WERI-Rb-1 (cell line): ENCODE measurements at places on chromosomes 1 and 21.

GRCh38 chr1:231885209-231885854, 258.7 kb downstream of the DISC1 start:
- DNase-seq, result peak; percentile 48

- DNase-seq, result no peak
Observed at GRCh38 chr1:234213658-234214128, 159.6 kb upstream of the COA6 start.

DNA sequence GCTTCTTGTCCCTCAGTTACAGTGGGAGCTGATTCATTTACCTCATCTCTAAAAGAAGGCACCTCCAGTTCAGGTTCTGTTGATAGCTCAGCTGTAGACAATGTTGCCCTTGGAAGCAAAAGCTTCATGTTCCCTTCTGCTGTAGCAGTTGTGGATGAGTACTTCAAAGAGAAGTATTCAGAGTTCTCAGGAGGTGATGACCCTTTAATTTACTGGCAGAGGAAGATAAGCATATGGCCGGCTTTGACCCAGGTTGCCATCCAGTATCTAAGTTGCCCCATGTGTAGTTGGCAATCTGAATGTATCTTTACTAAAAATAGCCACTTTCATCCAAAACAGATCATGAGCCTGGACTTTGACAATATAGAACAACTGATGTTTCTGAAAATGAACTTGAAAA, 4.5 kb downstream of the ZBED6 start:
- DNase-seq, result no peak

GRCh38 chr1:72432645-72433267, 150.4 kb upstream of the NEGR1 start:
- no peak for DNase-seq

DNA sequence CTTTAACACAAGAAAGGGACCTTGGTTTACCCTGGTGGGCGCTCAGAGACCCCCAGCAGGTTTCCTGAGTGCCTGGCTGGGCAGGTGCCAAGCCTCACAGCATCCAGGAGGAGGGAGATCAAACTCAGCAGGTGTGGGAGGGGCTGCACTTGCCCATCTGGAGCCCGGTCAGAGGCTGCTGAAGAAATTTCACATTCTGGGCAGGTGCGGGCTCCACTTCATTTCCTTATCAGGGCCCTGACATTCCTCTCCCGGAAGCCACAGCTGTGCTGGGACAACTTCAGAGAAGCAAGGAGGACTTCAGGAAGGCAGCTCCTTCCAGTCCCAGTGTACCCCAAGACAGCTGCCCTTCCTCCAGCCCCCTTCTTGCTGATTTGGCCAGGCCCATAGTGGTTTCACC, 82.9 kb downstream of the ITPKB start:
- DNase-seq, result no peak

- peak; percentile 95 for DNase-seq
Observed at GRCh38 chr1:207997486-207998268, 86.8 kb upstream of the CD34 start.

DNA sequence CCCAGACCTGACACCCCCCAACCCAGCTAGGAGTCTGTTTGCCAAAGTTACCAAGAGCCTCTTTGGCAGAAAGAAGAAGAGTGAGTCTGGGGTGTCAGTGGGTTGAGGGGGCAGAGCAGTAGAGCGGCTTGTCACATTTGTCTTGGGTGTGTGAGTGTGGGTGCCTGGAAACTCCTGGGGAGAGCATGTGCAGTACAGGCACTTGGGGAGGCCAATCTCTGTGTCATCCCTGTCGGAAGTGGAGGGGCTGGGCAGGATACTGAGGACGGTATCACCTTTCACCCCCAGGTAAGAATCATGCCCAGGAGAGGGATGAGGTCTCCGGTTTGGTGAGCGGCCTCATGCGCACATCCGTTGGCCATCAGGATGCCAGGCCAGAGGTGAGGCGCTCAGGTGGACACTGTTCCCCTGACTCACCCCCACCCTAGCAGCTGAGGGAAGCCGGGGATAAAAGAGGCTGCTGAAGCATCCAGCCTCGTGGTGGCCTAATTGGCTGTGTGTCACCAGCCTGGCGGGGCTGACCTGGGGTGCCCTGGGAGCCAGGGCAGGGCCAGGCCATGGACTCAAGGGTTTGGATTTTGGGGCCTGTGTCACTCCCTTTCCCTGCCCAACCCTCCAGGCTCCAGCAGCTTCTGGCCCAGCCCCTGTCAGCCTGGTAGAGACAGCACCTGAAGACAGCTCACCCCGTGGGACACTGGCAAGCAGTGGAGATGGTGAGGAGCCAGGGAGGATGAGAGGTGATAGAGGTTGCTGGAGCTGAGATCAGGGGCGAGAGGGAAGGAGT, 3.3 kb downstream of the PLK3 start:
- no peak for DNase-seq

DNA sequence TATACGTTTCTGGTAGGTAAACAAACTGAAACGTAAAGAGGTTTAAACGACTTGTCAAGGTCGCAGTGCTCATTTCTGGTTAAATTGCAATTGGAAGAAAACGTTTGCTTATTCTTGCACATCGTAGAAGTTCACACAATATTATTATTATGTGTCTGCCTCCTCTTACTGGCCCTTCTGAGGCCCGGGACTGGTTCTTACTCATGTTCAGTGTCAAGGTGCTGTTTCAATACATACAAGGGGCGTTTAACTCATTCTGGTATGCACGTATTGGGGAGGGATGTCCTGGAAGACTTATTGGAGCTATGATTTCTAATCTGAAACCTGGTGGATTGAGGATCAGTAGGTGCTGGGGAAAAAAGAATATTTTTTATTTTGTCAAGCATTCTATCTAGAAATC, 932 bp downstream of the RPF1 start:
- DNase-seq, result no peak

GRCh38 chr1:213474054-213474453, 423.0 kb downstream of the RPS6KC1 start:
- DNase-seq, result no peak

- no peak for DNase-seq
Observed at GRCh38 chr21:14814991-14815390, 249.8 kb downstream of the NRIP1 start.

GRCh38 chr1:23473037-23473800, 10.8 kb downstream of the ASAP3 start:
- DNase-seq, result no peak

- DNase-seq, result peak; percentile 2
Observed at GRCh38 chr1:227891955-227892488, 55.7 kb downstream of the WNT9A start.

- no peak for DNase-seq
Observed at GRCh38 chr1:82491301-82492048, 690.7 kb downstream of the ADGRL2 start.

- no peak for DNase-seq
Observed at GRCh38 chr21:42022906-42023305, 12.7 kb upstream of the ZBTB21 start.

GRCh38 chr1:23902321-23903278, 10.6 kb downstream of the CNR2 start:
- DNase-seq, result no peak

GRCh38 chr1:214793708-214794107, 190.7 kb downstream of the CENPF start:
- DNase-seq, result no peak

DNA sequence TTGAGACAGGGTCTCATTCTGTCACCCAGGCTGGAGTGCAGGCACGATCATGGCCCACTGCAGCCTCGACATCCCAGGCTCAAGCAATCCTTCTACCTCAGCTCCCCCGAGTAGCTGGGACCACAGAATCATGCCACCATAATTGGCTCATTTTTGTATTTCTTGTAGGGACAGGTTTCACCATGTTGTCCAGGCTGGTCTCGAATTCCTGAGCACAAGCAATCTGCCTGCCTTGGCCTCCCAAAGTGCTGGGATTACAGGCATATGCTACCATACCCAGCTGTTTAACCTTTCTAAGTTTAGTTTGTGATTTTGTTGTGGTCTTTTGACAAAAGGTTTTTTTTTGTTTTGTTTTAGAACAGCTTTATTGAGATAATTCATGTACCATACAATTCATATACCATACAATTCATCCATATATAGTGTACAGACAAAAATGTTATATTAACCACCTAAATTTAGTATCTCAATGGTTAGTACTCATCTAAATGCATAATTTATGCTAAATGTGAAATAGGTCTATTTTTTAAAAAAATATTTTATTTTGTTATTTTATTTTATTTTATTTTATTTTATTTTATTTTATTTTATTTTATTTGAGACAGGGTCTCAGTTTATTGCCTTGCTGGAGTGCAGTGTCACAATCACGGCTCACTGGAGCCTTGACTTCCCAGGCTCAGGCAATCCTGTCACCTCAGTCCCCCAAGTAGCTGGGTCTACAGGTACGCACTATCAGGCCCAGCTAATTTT, 8.9 kb downstream of the ZMPSTE24 start:
- DNase-seq, result no peak

- DNase-seq, result peak; percentile 64
Observed at GRCh38 chr1:182601416-182601786, 2.8 kb downstream of the RGS16 start.

GRCh38 chr1:201713086-201713810, 115.7 kb upstream of the IPO9 start:
- no peak for DNase-seq

DNA sequence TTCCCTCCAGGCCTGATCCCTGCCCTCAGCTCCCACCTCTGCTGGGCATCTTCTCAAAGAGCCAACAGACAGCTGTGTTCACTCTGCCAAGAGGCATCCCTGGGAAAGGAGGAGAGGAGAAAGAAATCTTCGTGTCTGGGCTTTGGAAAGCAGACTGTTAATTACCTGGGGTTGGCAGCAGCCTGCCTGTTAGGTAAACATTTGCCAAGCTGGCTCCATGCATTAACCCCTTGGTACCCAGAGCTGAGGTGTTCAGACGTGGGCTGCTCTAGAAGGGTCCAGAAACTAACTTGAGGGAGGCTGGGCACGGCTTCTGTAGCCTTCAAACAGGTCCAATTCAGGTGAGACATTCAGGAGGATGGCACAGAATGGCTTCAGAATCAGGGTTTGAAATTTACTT, 8.7 kb upstream of the EXTL1 start:
- DNase-seq, result no peak

DNA sequence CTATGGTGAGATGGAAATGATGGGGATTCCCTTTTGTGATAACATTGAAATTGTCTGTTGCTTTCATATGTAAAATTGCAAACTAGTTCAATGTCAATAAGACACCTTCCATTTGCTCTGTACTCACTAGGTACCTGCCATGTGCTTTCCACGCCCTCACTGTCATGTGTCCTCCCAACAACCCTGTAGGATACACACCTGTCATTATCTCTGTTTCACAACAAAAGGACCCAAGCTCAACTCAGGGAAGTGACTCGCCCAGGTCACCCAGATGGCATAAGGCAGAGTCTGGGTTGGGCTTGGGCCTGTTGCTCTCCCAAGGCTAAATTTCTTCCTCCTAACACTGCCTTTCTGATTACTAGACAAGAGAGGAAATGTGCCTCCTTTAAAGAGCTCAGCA, 45.3 kb upstream of the MCOLN3 start:
- DNase-seq, result no peak

DNA sequence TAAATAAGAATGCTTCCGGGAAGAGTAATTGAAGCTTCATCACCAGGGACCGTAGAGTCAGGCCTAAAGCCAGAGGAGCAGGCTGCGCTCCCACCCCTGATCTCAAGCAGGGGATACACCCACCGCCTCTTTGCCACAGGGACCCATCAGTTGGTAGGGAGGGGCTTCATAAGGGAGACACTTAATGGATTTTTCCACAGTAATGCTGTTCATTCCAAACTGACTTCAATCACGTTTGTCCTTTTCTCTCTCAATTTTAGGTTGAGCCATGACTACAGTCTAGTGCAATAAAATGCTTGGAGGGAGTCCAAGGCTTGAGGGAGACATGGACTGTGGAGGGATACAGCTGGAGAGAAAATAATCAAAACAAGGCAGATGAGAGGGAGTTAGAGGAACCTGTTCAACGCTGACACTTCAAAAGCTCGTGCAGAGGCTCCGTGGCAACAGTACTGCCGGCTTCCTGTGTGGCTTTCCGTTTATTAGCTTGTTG, 111.5 kb downstream of the SEC16B start:
- DNase-seq, result no peak

GRCh38 chr21:36008505-36008904, 51.8 kb downstream of the SETD4 start:
- no peak for DNase-seq

GRCh38 chr1:101567582-101568189, 330.9 kb downstream of the S1PR1 start:
- peak; percentile 31 for DNase-seq

GRCh38 chr1:91004145-91004544, 17.7 kb downstream of the ZNF644 start:
- DNase-seq, result no peak

DNA sequence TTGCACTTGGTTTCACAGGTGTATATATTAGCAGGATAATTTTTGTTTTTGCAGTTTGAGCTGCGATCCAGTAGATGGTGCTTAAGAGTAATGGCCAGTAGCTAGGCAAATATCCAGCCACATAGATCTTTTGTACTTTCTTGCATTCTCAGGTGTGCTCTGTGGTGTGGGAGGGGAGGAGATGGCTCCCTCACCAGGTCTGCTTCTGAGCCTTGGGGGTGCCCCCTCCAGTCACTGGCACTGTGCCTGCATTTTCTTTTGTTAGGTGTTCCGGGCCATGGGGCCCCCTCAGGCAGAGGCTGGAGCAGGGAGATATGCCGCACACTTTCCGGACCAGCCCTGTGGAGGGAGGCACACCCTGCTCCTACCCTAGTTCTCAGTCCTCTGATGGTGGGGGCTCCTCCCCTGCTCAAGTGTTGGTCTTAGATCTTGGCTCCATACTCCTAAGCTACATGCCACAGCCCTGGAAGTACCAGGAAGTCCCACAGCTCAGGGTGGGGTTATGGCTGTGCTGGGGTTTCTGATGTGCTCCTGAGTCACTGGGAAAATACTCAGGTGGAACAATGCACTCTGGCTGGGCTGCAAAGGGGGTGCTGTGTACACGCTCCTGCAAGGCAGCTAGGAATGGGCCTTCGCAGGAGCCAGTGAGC, 197.6 kb upstream of the DMRTA2 start:
- no peak for DNase-seq

DNA sequence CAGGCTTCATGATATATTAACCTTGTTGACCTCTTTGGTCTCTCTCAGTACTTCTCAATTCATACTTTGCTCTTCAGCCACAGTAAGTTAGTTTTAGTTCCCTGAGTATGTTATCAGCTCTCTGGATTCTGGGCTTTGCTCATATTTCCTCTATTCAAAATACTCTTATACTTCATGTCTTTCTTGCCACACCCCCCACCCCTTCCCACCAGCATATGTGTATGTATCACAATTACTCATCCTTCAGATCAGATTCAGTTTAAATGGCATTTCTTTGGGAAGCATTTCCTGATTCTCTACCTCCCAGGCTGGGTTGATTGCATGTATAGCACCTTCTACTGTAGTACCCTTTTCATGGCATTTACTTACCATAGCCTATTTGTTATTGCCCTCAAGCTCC, 28.3 kb downstream of the SLC30A7 start:
- DNase-seq, result no peak

- no peak for DNase-seq
Observed at GRCh38 chr1:119861547-119861946, 34.8 kb downstream of the ADAM30 start.

GRCh38 chr1:45490121-45490625, 790 bp downstream of the TESK2 start:
- no peak for DNase-seq

- DNase-seq, result no peak
Observed at GRCh38 chr1:44903011-44903680, 60.1 kb upstream of the PTCH2 start.
